ENCODE measurements at places on chromosomes 1 and 21.
A peak's percentile ranks its signal among the peaks of the same experiment; 100 is the strongest.

DNA sequence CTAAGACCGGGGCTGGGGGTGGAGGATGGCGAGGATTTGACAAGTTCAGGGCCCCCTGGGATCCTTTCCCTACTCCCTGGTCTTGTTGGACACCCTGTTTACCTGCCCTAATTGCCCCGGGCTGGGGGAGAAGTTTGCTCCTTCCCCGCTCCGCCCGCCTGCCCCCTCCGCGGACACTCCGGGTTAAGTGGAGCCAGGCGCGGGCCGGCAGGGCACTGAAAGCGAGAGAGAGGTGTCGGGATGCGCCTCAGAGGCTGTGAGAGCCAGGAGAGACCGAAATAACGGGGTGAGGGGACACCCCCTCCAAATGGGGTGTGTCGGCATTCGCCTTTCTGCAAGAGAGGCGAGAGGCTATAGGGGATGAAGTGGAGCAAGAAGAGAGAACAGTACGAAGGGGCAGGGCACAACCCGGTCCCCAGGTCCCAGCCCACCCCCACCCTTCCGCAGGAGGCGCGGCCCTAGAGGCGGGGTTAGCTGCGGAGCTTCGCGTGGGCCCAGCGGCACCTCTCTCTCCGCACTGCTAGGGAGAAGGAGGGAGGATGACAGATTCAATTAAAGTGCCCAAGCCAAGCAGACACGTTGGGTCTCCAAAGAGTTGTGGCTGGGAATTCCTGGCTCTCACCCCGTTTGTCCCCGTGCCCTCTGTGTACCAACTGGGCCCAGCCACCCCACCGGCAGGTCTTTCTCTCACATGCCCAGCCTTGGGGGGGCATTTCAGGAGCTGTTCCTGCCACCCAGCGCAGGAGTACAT is 3.8 kb downstream of the EFNA3 start:
- no peak for DNase-seq

GRCh38 chr1:23878668-23879067 is 10.6 kb upstream of the FUCA1 start:
- no peak for DNase-seq

- DNase-seq: no peak
These were observed 13.7 kb upstream of the RGS16 start for GRCh38 chr1:182617734-182618351.

GRCh38 chr1:48803474-48803873 is 26.8 kb upstream of the BEND5 start:
- DNase-seq: no peak

- no peak for DNase-seq
These were observed 2.4 kb upstream of the MFSD2A start for GRCh38 chr1:39952359-39953110.

DNA sequence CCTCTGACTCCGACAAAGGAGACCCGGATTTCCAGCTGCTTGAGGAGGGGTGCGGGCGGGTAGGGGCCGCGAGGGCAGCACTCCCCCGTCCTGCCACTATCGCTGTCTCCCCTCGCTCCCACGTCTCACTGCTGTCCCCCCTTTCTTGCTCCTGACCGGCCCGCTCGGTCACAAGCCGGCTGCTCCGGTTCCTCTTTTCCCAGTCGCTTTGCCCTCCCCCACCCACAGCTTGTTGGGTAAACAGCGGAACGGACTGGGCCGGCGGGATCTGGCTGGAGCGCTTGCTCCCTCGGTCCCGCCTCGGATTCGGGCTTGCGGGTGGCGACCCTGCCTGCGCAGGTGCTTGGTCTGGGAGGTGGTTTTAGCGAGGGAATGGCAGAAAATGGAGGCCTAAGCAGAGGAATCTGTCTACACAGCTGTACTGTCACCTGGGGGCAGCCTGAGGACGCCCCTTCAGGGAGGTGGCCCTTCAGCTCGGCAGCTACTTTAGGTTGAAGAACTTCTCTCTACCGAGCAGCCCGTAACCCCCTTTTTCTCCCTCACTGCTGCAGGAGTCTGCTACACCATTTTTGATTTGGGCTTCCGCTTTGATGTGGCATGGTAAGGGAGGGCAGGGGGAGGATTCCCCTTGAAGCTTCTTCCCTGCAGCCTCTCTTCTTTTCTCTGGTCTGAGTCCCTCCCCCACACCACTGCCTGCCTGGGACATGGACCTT is 645 bp downstream of the ATP6V0B start:
- DNase-seq: peak; percentile 48

DNA sequence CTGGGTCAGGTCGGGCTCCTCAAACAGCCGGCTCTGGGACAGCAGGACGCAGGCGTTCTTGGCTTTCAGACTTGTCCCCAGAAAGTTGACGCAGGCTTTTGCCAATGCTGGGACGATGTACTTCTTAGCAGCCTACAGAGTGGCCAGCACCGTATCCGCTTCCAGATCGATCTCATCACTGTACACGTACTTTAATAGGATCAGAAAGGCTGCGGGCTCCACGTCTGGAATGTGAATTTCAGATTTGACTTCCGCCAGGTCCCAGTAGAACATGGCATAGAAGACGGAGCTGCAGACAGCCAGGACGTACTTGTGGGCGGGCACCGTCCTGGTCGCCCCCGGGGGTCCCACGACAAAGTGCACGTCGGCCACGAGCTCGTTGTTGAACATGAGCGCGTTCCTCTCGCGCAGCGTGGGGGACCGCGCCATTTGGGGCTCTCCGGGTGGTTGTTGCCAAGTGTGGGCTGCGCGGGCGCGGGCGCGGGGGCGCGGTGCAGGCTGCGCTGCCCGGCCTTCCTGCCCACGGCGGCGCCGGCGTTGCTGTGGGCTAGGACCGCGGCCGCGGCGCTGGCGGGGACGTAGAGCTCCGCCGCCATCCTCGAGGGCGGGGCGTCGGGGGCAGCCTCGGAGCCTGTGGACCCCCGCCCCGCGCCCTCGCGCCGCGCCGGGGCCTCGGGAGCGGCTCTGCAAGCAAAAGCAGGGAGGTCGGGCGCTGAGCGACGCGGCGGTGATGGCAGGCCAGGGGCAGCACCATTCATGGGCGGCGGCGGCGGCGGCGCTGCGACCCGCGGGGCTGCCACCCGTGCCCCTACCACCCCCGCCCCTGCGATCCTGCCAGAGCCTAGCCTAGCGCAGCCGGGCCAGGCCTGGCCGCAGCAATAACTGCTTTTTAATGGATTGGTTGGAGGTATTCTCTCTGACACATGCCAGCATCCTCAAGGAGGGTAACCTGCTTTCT is 10.6 kb downstream of the CNR2 start:
- DNase-seq: no peak

- DNase-seq: no peak
These were observed 30.8 kb upstream of the SLC35F3 start for GRCh38 chr1:233873666-233874065.

DNA sequence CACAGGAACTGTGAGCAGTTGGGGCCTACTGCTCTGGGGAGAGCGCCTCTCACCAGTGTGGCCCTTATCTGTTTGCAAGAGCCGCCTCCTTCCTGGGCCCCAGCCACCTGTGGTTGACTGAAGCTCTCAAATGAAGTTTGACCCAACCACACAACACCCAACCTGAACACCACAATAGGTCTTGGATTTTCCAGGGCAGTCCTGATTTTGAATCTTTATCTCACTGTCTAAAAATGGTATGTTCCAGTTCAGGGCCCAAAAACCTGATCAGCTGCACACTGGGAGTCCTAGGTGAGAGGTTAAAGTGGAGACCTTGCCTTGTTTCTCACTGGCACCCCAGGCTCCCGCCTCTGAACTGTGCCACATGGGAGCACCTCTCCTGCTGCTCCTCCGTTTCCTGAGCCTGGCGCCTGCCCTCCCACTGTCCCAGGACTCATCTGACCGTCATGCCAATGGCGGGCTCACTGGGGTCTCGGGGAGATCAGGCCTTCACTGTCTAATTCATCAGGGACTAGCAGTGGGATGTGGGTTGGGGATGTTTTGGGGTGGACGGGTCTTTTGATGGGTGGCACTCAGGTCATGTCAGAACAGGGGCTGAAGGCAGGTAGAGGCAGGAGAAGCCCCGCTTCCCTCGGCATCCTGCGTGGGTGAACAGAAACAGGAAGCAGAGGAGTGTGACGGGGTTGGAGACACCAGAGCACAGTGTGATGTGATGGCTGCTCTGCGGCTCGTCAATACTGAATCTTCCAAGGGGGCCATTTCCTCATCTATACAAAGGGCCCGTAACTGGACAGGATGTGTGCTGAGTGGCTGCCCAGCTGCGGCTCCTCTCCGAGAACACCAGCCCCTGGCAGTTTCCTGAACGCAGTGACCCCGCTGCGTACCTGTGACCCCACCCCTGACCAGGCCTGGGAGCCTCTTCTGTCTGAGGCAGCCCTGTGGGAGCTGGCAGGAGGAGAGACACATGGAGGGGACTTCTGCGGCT is 59.6 kb upstream of the ITPKB start:
- DNase-seq: peak; percentile 42

GRCh38 chr1:221405146-221405545 is 336.7 kb downstream of the DUSP10 start:
- DNase-seq: no peak

- no peak for DNase-seq
These were observed 122.7 kb downstream of the HMGB4 start for GRCh38 chr1:33986390-33987095.

GRCh38 chr1:230322421-230322756 is 103.7 kb downstream of the PGBD5 start:
- no peak for DNase-seq

DNA sequence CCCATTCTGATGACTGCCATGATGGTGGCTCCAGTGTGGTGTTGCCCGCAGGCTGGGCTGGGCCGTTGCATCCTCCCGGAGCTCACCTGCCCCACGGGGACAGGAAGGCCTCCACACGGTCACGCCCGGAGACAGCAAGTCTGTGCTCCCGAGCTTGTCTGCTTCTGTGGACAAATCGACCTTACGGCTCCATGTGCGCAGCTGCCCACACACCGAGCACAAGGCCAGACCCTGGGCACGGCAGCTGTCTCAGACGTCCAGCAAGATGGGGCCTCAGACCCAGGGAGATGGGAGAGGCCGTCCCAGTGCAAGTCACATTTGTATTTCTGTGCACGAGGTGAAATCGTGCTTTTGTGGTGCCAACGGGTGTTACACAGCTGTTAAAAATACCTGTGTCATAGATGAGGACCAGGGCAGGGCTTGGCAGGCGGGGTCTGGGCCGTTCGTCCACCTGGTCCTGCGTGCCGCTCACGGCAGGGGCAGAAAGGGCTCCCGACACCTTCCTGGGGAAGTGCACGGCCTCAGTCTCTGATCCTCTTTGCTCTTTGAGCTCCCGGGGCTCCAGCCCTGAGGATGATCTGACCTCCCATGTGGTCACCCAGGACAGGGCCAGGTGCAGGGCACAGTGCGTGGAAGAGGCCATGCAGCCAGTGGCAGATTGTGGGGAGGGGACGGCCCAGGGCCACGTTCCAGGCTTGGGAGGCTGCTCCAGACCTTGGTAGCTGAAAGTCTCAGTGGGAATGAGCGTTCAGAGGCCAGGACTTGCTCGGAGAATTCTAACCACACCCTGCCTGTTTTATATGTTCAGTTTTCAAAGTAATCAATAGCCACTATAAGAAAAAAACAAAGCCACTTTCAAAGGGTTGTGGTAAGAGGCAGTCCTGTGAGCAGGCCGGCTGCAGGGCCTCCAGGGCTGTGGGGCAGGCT is 13.5 kb downstream of the COL6A1 start:
- DNase-seq: no peak

DNA sequence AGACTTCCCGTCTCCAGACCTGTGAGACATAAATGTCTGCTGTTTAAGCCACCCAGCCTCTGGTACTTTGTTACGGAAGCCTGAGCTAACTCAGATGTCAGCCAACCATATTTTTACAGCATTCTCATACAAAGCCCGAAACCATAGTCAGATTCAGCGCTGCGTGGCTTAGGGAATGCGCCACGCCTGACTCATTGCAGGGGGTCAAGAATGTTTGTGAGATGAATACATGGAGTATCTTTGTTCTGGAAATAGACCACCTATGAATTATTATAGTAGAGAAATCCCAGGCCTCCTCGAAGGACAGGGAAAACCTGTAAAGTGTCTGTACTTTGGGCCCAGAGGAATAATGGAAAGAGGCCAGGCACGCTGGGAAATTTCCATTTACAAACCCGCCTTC is 434.8 kb downstream of the CAMTA1 start:
- no peak for DNase-seq

DNA sequence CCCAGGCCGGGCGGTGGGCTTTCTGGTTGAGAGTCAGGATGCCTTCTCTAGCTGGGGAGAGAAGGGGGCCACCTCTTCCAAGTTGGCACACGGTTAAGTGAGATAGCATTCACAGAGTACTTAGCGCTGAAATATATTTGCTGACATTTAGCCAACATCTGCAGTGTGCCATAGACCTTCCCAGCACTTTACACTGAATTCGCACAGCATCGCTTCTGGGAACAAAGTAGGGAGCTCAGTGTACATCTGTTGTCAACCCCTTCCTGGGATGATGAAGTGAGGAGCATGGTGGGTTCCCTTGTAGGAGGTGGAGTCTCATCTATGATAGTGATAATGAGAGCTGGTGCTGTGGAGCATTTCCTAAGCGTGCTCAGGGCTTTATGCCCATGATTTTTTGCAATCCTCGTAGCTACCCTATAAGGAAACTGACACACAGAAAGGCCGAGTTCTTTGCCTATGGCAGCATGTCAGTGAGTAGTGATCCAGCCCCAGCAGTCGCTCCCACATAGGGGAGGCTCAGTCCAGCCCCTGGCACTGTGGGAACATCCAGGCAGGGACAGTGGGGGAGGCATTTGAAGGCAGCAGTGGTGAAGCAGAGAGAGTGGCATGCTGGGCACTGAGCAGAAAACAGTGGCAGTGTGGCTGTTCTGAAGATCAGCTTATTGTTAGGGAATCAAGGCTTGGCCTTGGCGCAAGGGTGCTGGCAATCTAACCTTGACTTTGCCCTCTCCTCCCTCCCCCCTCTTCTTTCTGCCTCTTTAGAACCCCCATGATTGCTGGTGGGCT is 176.2 kb downstream of the PGBD5 start:
- no peak for DNase-seq

- no peak for DNase-seq
These were observed 9.8 kb upstream of the PGLYRP3 start for GRCh38 chr1:153322568-153322967.

DNA sequence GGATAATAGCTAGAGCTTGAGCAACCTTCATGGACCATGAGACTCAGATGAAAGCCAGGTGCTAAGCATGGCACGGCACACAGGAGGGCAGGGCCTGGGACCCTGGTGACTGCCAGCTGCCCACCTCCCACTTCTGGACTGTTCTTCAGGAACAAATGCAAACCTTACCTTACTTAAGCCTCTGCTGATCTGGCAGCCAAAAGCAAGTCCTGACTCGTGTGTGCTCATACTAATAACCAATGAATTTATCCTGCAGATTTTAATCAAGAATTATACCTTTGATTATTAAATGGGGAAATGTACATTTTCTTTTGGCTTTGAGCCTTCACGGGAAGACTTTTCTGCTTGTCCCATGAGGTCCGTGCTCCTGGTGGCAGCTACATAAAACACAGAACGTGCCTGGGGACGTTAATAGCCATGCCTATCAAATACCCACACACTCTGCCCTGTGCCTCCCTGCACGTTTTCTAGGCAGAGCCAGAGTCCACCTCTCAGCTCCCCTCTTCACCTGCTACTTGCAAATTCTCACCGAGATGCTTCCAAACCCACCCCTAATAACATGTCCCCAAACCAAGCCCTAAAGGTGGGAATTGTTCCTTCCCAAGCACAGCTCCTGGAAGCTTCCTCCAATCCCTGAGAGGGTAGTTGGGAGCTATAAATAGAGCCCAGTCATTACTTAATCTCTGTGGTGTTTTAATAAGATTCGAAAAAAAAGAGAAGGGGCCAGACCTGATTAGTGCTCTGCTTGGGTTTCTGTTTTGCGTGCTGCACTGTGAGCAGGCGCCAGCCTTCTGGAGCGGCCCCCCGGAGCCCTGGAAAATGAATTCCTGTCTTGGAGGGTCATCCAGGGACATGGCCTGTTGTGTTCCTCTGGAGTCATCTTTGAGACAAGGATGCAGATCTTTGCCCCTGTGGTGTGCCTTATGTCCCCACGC is 33.5 kb downstream of the SLC1A7 start:
- DNase-seq: no peak

- no peak for DNase-seq
These were observed 89.4 kb upstream of the BCL10 start for GRCh38 chr1:85365851-85366250.

Data from T follicular helper cell (primary cell).